ENCODE measurements at places on chromosomes 1 and 21.
A peak's percentile ranks its signal among the peaks of the same experiment; 100 is the strongest.

DNA sequence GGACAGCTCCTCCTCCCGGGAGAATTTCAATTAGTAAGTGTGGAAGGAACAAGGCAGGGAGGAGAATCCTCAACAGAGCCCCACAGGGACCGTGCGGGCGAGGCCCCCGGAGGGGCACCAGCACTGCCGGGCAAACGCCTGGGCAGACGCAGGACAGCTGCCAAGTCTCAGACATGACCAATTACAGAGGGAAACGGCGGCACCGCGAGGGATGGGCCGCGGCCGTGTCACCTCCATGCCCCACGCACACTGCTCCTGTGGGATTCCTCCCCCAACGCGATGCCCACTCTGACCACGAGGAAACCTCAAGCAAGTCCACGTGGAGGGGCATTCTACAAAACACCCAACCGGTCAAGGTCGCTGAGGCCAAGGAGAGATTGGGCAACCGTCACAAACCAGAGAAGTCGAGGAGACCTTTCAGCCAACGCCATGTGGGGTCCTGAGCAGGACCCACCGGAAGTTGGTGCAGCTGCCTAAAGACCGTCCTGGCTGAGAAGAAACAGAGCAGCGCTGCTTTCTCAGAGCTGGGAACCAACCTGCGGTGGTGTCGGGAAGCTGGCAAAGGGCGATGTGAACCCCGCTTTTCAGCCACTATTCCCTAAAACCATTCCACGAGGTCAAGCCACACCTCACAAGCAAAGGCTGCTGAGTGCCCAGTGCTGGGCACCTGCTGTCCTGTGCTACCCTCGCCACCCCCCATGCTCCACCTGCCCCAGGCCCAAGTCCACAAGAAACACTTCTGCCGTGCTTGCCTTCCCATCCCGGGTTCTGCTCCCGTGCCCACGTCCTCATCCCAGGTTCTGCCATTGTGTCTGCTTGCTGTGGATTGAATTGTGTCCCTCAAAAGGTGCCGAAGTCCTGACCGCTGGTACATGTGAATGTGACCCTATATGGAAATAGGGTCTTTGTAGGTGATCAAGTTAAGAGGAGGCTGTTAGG, 1.4 kb upstream of the KRTAP10-4 start:
- no peak for DNase-seq

- no peak for DNase-seq
These were observed 148.6 kb downstream of the HUNK start for GRCh38 chr21:32021319-32021994.

DNA sequence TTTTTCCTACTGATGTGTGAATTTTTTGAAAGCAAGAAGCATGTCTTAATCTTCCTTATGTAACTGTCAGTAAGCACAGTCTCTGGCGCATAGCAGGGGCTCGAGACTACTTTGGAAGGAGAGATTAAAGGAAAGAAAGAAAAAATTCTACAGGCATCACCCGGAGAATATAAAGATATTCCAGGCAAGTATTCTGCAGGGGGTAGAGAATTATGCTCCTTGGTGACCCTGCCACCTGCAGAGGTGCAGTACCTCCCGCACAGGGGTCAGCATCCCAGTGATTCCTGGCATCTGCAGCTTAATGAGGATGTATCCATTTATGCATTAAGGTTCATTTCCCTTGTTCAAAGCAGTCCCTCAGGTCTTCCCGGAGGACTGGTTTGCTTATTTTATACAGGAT, 87.6 kb upstream of the WLS start:
- DNase-seq = no peak

DNA sequence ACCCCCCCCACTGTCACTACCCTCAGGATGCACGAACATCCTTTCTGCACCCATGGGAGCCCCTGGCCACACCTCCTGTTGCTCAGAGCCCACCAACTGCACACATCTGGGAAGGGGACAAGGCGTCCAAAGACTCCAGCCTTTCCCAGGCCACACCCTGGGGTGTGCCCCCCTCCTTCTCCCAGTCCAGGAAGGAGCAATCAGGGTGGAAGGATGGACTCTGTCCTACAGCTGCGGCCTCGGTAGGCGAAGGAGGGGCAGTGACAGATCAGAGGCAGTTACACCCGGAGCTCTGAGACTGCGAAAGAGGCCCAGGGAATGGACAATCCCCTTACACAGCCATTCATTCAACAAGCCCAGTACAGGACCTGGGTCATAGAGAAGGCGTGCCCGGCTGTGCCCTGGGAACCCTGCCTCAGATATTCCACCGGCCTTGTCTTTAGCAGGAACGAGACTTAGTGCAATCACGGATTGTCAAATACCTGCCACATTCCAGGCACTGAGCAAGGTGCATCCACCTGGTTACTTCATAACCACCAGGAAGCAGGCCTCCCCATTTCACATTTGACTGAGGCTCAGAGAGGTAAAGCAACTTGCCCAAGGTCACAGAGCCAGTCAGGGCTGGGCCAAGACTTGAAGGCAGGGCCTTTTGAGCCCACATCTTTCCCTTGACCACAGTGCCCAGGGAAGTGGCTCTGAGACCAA, 9.4 kb downstream of the HSPG2 start:
- no peak for DNase-seq

- DNase-seq = peak; percentile 34
These were observed at the start of gene NID1 for GRCh38 chr1:236064674-236065508. Gene NID1 (minus strand): TSS chr1:236065090. CDS start chr1:236065079, 11 bp downstream.

GRCh38 chr21:41857771-41858300, 21.3 kb downstream of the PRDM15 start:
- DNase-seq = no peak

DNA sequence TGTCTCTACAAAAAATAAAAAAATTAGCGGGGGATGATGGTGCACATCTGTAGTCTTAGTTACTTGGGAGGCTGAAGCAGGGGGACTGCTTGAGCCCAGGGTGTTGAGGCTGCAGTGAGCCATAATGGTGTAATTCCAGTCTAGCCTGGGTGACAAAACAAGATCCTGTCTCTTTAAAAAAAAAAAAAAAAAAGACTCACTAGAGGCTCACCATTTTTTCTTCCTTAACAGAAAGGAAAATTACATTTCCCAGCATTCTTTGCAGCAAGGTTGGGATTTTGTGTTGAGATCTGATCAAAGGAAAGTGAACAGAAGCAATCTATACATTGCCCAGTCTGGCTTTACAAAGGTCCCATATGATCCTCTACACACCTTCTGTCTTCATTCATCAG, 21.5 kb downstream of the GFI1 start:
- DNase-seq = no peak

- no peak for DNase-seq
These were observed 6.2 kb downstream of the BARHL2 start for GRCh38 chr1:90710579-90711536.

GRCh38 chr21:20373031-20373430, 625.2 kb upstream of the NCAM2 start:
- DNase-seq = no peak

GRCh38 chr1:21216835-21217811, 40.4 kb upstream of the EIF4G3 start:
- DNase-seq = no peak

GRCh38 chr1:23004112-23004511, 11.5 kb downstream of the TEX46 start:
- DNase-seq = no peak

DNA sequence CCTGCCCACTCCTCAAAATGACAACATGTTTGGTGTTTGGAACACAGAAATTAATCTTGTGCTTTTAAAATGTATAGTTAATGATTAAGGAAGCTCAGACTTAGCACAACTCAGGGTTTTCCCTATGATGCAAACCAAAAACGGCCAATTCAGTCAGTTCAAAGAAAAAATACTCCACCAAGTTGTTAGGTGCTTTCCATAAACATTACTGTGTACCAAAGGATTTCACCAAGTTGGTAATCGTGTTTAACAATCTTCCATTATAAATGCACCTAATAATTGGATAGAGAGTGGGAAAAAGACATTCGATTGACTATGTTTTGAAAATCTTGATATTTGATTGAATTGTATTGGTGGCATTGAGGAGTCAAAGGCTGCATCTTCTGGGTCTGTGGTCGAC, 33.3 kb upstream of the DUSP10 start:
- DNase-seq = no peak

GRCh38 chr1:11749203-11749689, 12.7 kb upstream of the C1orf167 start:
- no peak for DNase-seq

GRCh38 chr1:901108-901859, 22.4 kb upstream of the SAMD11 start:
- DNase-seq = no peak

DNA sequence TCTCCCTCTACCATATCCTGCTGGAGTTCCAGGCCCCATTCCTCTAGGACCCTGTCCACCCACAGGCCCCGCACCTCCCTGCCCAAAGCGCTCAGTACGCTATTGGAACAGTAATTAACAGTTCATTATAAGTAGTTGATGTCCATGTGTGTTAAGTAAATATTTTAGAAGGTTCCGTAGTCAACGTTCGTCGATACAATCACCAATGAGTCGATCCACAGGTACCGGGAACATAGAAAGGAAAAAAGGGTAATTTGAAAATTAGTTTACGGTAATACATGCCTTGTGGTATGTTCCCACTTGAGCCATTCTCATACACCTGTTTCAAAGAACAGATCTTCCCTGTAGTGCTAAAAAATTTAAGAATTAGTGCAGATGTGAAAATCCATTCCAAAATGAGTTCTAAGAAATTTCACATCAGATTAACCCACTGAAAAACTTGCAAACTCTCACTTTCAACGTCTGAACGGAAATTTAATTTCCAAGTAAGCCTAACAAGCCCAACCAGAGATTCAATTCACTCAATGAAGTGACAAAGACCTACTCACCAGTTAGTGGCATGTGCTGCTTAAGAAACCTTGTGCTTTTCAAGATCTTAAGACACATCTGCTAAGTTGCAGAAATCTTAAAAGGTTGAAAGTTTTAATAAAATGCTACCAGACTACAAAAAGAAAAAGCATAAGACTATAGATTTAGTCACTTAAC, 8.3 kb downstream of the SFPQ start:
- no peak for DNase-seq

DNA sequence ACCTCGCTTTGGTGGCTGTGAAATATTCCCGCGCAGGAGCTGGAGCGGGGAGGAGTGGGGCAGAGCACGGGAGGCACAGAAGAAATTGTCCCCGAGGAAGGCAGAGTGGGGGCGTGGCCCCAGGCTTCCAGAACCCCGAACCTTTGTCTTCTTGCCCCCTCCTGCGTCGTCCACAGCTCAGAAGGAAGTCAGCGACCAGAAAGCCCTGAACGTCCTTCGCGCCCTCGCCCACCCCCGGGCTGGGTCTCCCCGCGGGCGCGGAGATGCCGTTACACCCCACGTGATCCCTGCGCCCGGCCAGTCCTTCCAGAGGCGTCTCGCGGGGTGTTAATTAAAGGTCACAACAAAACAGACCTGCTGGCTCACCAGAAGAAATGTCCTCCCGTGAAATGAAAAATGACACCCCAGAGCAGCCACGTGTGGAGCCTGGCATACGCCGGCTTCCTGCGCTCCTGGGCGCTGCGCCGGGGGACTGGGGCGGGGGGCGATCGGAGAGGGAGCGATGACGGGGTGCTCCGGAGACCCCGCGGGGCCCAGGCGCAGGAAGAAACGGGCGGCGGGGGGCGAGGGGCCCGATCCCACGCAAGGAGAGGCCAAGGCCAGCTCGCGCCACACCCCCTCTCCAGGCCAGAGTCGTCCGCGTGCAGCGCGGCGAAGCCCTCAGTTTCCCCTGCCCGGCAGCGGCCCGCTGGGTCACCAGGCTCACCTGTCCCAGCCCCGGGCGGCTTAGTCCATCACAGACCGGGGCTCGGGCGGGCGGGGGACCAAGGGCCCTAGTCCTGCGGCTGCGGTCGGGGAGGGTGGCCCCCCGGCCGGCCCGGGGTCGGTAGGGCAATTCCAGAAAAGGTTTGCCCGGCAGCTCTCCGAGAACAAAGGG, 995 bp upstream of the KIF26B start:
- DNase-seq = no peak

DNA sequence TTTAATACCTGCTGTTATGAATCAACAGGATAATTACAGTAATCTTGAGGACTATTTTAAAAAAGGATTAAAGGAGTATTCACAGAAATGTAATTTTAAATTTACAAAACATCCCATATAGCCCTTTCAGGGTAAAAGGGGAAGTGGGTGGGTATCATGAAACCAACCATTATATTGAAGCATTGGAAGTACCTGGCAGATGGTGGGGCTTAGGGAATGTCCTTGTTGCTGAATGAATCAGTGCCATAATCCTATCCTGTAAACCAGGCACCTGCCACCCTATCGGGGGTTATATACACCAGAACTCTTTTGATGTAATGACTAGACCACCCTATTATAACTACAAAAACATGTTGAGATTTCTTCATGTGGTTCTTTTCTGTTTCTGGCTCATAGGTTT, 30.4 kb downstream of the CDC14A start:
- no peak for DNase-seq

DNA sequence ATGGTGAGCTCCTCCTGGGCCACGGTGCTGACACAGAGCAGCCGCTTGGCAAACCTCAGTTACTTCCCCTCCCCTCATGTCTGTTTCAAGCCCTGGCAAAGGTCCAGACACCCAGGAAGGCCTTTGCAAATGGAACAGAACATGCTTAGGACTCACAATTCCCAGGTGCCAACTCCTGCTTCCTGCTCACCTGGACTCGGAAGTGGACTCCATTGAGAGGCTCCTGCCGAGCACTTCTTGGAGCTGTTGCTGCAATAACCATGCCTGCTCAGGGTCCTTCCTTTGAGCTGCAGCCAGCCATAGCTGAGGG, 10.7 kb downstream of the DCST2 start:
- no peak for DNase-seq

- DNase-seq = no peak
These were observed 145.5 kb downstream of the NUF2 start for GRCh38 chr1:163467289-163467688.

GRCh38 chr1:214364386-214364785, 83.4 kb downstream of the SMYD2 start:
- no peak for DNase-seq

DNA sequence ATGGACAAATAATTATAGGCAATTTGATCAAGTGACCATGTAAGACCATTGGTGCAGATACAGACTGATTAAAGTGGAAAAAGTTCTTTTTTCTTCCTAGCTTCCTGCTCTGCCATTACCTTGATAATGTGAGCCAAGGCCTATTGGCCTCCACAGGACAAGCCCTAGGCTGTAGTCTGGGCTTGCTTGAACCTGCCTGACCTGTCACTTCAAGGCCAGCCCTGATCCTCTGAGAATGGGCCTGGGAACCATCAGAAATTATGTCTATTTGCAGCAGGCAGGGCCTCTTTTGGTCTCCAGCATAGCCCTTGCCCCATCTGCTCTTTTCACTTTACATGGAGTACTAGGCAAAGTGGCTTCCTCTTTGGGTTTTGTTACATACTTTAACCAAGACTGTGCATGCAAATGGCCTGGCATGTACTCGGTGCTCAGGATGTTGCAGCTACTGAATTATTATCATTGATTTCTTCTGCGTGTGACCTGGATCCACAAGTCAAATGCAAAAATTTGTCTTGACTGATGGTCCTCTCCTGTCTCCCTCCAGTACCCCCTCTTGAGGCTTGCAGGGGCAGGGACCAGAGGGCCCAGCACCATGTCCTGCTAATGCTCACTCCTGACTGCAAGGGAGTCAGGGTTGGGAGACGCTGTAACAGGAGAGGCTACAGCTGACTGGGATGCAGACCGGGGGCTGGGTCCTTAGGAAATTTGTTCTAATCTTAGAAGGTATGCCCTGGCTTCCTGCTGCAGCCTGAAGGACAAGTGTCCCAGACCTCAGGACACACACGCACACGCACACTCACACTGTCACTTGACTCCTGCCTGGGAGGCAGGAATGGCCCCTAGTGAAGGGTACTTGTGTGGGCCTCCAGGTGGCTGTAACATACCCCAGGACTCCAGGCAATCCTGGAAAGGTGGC, 39.4 kb downstream of the RCSD1 start:
- DNase-seq = no peak

GRCh38 chr1:160653620-160654016, 6.8 kb upstream of the SLAMF1 start:
- no peak for DNase-seq
